ENCODE measurements at places on chromosomes 13 and 19.

GRCh38 chr13:49140910-49141611 lies 79.1 kb upstream of the MLNR start:
- no peak for DNase-seq

GRCh38 chr19:38221919-38222830 lies 1.8 kb downstream of the DPF1 start:
- DNase-seq = no peak

- DNase-seq = no peak
Observed at GRCh38 chr19:49712397-49712859, 21.5 kb downstream of the CPT1C start.

- DNase-seq = no peak
Observed at GRCh38 chr19:7512400-7512851, 3.5 kb upstream of the ZNF358 start.

DNA sequence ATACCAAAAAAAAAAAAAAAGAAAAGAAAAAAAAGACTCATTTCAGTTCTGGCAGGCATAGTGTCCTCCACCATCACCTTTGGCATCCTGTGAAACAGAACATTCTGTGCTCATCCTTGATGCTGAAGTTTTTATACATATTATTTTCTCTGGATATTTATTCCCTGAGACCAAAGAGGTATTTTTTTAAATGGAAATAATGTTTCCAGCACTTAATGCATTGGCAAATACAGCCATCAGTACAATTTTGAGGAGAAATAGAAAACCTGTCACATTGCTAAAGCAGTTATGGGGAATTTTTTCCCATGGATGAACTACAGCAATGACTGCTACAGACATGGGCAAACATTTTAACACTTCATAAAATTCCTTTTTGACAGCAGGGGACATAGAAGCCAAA lies 312.4 kb downstream of the DNAJC15 start:
- no peak for DNase-seq

DNA sequence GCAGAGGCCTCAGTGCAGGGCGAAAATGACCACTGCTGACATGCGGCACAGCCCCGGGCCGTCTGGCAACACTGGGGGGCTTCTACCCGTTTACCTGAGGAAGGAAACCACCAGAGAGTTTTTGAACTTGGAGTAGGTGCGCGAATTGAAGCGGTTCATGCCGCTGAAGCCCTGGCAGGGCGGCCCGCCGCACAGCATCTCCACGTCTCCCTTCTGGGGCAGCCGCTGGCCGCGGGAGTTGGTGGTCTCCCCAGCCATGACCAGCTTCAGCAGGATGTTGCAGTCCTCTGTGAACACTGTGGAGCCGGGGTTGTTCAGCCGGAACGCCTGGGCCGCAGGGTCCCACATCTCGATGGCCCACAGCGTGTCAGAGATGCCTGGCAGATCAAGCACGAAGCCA lies 20.3 kb upstream of the EIF3G start:
- no peak for DNase-seq

DNA sequence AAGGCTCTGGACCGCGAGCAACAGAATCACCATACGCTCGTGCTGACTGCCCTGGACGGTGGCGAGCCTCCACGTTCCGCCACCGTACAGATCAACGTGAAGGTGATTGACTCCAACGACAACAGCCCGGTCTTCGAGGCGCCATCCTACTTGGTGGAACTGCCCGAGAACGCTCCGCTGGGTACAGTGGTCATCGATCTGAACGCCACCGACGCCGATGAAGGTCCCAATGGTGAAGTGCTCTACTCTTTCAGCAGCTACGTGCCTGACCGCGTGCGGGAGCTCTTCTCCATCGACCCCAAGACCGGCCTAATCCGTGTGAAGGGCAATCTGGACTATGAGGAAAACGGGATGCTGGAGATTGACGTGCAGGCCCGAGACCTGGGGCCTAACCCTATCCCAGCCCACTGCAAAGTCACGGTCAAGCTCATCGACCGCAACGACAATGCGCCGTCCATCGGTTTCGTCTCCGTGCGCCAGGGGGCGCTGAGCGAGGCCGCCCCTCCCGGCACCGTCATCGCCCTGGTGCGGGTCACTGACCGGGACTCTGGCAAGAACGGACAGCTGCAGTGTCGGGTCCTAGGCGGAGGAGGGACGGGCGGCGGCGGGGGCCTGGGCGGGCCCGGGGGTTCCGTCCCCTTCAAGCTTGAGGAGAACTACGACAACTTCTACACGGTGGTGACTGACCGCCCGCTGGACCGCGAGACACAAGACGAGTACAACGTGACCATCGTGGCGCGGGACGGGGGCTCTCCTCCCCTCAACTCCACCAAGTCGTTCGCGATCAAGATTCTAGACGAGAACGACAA lies 1.8 kb downstream of the PCDH17 start:
- DNase-seq = no peak

GRCh38 chr13:77872995-77873394 lies 45.6 kb downstream of the EDNRB start:
- DNase-seq = no peak

- no peak for DNase-seq
Observed at GRCh38 chr19:45151821-45152503, 8.8 kb downstream of the NKPD1 start.

- DNase-seq = no peak
Observed at GRCh38 chr13:101512650-101513049, 60.2 kb downstream of the ITGBL1 start.

- DNase-seq = no peak
Observed at GRCh38 chr19:43700395-43701000, 15.4 kb upstream of the IRGC start.

- no peak for DNase-seq
Observed at GRCh38 chr13:27171244-27171826, at the start of gene USP12. USP12 (minus strand) TSS chr13:27171811; CDS start chr13:27171639, 172 bp downstream.

DNA sequence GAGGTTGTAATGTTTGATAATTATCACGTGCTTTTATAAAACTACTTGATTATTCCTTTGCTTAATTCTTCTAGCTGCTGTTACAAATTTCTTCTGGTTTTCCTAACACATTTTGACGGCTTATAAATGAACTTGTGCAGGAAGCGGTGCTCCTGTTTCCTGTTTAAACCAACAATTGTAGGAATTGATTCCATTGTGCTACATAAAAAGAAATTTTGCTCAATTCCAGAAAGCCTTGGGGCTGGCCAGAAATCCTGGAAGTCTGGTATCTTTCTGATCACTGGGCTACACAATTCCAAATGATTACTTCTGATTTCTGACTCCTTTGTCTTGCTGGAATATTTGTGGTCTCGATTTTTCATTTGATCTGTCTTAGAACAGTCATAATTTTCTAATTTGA lies 14.9 kb downstream of the RFC3 start:
- no peak for DNase-seq

DNA sequence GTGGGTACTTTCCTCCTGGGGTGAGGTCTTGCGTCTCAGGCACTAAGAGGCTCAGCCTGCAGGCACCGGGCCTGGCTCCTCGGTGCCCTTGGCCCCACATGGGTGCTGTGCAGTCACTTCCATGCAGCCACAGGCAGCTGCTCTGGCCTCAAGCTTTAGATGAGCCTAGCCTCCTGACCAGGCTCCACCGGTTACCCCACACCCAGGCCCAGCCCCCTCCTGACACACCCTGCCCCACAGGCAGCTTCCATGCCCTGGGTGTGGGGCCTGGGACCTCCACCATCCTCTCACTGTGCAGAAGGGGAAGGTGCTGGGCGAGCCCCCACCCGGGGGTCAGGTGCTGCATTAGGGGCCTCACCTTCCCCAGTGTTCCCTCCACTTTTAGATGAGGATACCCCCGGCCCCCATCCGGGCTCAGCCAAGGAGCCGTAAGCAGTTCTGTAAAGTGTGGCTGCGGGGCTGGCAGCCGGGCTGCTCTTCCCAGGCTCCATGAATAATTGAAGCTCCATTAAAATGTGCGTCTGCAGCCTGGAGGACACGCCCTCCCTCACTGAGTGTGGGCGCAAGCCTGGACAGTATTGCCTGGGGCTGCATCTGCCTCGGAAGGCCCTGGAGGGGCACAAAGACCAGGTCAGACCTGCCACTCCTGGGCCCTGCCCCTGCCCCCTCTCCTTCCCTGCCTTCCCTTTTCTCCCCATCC lies 72.5 kb upstream of the KCTD15 start:
- DNase-seq = no peak

DNA sequence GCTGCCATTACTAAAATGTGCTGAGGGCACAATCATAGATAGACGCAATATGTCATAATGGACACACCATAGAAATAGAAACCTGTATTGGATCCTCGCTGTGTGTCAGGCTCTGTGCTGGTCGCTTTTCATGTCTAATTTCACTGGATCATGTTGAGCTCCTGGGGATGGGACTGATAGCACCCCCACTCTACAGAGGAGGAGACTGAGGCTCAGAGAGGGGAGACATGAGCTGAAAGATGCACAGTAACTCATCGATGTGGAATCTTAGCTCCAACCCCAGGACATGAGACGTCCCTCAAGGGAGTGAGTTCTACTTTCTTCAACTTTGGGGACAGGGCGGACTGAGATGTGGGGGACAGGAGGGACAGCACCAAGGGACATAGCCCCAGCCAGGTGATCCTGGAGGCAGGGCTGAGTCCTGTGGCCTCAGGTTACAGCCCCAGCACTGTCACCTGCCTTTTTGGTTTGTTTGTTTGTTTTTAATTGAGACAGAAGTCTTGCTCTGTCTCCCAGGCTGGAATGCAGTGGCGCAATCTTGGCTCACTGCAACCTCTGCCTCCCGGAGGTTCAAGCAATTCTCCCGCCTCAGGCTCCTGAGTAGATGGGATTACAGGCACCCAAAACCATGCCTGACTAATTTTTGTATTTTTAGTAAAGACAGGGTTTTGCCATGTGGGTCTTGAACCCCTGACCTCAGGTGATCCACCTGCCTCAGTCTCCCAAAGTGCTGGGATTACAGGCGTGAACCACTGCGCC lies 6.6 kb upstream of the GIPC1 start:
- DNase-seq = no peak

Data from NCI-H526 treated with DMSO at 0.1 percent for 48 hours (cell line).